ENCODE measurements at places on chromosomes 3 and 15. TPM values are rescaled to one million over a fixed set of nuclear protein-coding genes. Genes with fewer than 3 reads are reported as not detected.

- no peaks in the 10 kb centered on the region for H3K36me3 ChIP-seq
- H3K4me1 ChIP-seq = no peaks in the 10 kb centered on the region
- DNase-seq = no peak
- H3K27ac ChIP-seq = no peak overlapping the region
These were observed 325.1 kb upstream of the CBLB start for GRCh38 chr3:106193876-106194275.

The GNB5 gene
- 30.2 TPM for total RNA-seq

DNA sequence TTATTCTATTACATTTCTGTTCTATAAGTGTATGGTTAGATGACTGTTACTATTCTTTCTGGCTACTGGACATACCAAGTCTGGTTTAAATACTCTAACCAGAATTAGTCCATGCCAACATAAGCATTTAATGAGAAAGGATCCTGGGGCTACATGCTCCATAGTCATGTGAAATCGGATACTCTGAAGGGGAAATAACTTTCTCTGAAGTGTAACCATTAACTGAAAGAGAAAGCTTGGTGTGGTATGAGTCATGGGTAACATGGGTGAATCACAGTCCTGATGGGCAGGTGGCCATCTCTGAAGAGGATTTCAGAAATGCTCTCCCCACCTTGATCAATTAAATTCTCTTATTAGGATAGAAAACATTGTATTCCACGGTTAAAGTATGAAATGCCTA is 69.4 kb downstream of the FHIT start:
- H3K4me3 ChIP-seq = no peak overlapping the region
- no peaks in the 10 kb centered on the region for H3K4me1 ChIP-seq
- H3K27ac ChIP-seq = no peak overlapping the region

DNA sequence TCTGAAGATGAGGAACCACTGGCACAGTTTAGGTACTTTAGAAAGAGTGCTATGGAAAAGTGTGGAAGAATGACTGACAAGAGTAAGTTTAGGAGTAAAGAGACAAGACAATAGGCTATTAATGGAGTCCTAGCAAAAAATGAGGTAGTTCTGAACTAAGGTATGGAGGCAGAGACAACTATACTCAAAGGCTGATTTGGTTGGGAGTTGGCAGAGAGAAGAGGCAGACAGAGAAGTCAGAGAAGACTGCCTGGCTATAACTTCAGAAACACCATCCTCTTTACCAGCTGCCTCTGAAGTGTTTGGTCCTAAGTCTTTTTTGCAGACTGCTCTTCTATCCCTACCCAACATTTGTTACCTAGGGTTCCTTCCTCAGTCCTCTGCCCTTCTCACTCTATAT is 19.2 kb downstream of the DYNC1LI1 start:
- 0 out of 2 replicates have a peak, but pooled peaks cover 3% of the 10 kb centered on the region for H3K36me3 ChIP-seq
- no peak for DNase-seq
- H3K4me1 ChIP-seq = no peaks in the 10 kb centered on the region
- no peak overlapping the region for H3K27ac ChIP-seq
- no peak overlapping the region for H3K4me3 ChIP-seq
- H3K27me3 ChIP-seq = no peaks in the 10 kb centered on the region

The C3orf49 gene
- not detected for total RNA-seq

- peak; percentile 64 for DNase-seq
- H3K27ac ChIP-seq = no peak overlapping the region
- H3K27me3 ChIP-seq = peaks cover 3% of the 10 kb centered on the region
- H3K4me1 ChIP-seq = peaks cover 17% of the 10 kb centered on the region
These were observed 61.6 kb upstream of the RYK start for GRCh38 chr3:134312072-134312872.

DNA sequence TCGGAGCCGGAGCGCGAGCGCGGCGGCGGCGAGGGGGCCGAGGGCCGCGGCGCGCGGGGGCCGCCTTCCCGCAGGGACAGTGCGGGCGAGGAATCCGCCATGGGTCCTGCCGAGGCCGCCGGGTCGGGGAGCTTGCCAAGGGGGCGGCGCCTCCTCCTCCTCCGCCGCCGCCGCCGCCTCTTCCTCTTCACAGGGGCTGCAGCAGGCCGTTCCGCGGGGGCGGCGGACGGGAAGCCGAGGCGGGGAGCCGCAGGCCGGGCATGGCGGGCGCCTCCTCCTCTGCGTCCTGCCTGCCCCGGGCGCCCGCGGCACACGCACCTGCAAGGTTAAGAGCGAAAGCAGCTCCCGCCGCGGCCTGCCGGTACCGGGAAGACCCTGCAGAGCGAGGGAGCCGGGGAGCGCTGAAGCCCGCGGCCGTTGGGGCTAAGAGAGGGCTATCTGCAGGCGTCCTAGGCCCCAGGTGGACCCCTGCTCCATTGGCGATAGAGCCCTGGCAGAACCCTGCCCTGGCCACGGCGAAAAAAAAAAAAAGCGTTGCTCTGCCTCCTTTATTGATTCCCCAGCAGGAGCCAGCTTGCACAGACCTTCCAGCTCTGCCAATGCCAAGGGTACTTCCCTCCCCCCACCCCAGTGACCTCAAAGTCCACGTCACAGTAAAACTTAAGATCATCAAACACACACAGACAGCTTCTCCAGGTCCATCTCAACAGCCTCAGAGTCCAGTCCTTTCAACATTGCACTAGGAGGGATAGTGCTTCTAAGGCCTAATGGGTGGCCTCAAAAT is at the start of gene LYSMD2:
Gene LYSMD2 (minus strand): TSS at position 134 of the 784 bp plus-strand sequence. CDS start 33 bp downstream, at position 101.
- no peaks in the 10 kb centered on the region for H3K36me3 ChIP-seq
- peak; percentile 50 for DNase-seq
- H3K4me3 ChIP-seq = peak within 1 kb of the TSS; percentile 85

DNA sequence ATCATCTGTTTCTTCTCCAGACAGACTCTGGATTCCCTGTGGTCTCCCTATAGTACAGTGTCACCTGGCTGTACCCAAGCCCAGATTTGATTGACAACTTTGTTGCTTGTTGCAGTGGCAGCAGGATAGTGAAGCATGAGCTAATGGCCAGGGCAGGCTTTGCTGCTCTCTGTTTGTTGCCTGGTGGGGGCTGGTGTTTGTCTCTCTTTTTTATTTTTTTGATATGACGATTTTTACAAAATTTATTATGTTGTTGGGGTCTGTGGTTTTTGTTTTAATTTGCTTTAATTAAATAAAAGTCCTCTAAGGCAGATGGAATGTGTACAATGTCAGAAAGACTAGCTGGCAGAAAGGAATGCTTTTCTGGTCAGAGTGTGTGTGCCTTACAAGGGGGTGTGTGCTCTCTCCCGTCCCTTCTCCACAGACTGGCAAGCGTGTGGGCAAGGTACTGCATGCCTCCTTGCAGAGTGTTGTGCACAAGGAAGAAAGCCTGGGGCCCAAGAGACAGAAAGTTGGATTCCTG is 15.2 kb upstream of the CLEC3B start:
- H3K27ac ChIP-seq = no peak overlapping the region
- no peaks in the 10 kb centered on the region for H3K27me3 ChIP-seq
- H3K4me1 ChIP-seq = no peaks in the 10 kb centered on the region
- no peak overlapping the region for H3K4me3 ChIP-seq

Data from H9 (cell line).